ENCODE measurements at places on chromosomes 11 and 22. TPM values are rescaled to one million over a fixed set of nuclear protein-coding genes. Genes with fewer than 3 reads are reported as not detected.
A peak's percentile ranks its signal among the peaks of the same experiment; 100 is the strongest.

GRCh38 chr11:102575012-102575411 is 44.5 kb upstream of the MMP7 start:
- no peak for DNase-seq

PGA4 gene
- 0.31 TPM for polyA plus RNA-seq

- DNase-seq = no peak
Measured at GRCh38 chr22:46748908-46749675, 11.0 kb upstream of the CERK start.

DNA sequence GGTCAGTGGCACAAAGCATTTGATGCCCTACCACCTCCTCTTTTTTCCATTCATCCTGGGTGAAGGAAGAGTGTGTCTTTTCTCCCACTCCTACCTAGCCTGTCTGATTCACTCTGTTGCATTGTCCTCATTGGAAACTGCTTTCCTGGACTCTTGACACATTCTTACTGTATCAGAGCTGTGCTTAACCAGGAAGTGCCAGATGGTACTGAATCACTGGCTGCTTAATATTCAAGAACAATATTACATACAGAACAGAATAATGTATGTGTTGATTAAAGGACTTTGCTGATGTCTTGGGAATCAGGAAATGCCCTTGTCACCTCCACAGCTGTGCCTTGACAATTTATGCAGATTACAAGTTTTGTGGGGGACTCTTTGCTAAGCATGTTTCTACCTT is 44.4 kb downstream of the SVIP start:
- DNase-seq = no peak

DNA sequence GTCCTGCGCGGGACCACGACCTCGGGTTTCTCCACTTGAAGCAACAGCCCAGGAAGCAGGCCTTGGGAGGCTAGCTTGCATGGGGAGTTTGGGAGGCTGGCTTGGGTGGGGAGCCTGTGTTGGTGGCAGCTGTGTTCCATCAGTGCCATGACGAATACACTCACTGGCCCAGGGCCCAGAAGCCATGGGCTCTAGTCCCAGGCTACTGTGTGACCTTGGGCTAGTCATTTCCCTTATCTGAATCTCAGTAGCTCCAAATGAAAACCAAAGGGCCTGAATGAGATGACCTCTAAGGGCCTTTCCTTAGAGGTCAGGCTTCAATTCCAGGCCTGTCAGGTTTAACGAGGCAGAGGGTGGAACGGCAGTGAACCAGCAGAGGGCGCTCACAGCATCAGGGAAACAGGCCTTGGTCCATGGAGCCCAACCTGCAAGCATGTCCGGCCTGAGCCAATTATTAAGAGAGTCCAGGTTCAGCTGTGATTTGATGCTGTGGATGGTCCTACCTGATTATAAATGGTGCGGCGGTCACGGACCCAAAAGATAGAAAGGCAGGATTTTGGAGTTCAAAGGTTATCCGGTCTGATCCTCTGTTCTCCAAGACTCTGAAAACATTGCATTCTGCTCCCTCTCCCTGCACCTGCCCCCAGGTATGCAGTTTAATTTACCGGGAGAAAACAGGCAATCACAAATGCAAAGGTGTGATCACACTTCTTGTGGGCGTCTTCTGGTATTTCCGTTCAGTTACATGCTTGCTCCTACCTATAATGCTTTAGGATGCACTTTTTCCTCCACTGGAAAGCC is 15.9 kb downstream of the PTPN5 start:
- peak; percentile 26 for DNase-seq

GRCh38 chr11:17740649-17741235 is 6.2 kb downstream of the KCNC1 start:
- DNase-seq = no peak

OR10AG1 gene
- not detected for polyA plus RNA-seq
